ENCODE measurements at places on chromosomes 2 and 18.

- DNase-seq = no peak
Measured at GRCh38 chr2:189933041-189933440, 129.5 kb downstream of the MSTN start.

DNA sequence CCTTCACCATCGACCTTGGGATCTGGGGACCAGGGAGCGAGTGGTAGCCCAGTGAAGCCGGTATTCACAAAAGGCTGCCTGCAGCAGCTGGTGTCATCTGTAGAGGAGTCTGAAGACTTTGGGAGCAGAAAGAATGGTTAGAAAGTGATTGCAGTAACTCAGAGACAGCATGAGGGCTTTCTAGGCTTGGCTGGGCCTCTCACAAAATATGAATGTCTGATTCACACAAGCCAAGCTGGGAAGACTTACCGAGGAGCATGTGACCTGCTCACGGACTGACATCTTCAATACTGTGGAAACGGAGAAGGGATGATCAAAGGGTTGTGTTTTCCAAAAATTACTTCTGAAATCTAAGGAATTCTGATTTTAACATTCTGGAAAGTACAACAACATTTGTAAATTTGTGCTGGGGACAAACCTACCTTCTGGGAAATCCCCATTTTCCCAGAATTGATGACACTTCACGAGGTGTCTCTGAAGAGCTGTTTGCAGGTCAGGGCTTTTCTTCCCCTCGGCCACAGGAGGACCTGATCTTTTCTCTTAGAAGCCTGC is 111.7 kb downstream of the ACOXL start:
- DNase-seq = no peak

DNA sequence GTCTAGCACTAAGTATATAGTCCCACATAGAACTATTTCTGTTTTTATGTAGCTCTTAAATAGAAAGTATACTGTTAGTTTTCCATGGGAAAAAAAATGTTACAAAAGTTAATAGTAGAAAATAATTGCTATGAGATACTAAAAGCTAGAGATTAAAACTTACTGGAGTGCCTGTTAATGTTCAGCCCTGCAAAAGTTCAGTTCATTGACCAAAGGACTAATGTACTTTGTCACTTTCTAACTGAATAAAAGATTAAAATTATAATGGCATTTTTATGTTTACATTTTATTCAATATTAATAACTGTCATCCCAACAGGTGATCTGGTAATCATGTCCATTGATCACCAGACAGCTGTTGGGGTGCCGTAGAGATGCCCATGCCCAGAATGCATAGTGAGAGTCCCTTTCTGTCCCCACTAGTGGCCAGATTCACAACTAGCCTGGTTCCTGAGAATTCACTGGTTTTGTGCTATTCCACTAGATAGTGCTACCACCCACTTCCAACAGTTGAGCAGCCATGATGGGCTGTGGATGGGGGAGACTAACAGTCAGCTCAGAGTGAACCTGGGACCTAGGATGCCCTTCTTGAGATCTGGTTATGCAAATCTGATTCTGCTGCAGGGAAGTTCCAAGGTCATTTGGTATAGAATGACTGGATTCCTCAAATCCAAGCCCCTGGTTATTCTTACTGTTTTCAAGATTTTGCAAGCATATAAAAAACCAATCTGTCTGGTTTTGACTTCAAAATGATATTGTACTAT is 57.8 kb downstream of the AFTPH start:
- no peak for DNase-seq

- DNase-seq = no peak
Measured at GRCh38 chr18:57579934-57580333, 6.6 kb downstream of the FECH start.

DNA sequence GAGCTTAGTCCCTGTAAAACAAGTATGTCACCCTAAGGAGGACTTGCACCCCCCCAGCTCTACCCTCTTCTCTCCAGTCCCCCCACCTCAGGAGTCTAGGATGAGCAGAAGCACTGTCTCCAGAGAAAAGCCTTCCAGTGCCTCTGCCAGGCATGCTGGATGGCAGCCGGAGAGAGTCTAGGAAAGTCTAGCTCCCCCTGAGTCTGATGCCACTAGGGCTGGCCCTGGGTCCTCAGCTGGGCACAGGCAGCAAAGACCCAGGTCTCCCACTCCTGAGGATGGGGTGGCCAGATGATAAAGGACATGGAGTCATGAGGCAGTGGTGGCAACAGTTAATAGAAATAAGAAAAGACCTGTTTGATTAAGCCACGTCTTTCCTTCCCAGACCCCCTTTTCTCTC is 225.6 kb downstream of the CYP26B1 start:
- DNase-seq = no peak

DNA sequence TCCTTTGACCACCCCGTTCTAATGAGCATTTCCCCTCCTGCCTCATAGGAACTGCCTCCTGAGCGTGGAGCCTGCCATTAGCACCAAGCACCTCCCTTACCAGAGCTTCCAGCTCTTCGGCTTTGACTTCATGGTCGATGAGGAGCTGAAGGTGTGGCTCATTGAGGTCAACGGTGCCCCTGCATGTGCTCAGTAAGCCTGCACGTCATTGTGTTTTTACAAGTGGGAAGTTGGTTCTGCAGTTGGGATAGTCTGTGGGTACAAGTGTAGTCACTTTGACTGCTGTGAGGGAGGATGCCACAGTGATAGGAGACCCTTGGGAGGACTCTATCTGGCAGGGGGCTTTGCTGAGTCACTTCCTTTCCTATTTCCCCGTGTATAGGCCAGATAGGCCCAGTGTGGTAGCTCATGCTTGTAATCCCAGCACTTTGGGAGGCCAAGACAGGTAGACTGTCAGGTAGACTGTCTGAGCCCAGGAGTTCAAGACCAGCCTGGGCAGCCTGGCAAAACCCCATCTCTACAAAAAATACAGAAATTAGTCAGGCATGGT is 22.0 kb upstream of the POLR1B start:
- no peak for DNase-seq

DNA sequence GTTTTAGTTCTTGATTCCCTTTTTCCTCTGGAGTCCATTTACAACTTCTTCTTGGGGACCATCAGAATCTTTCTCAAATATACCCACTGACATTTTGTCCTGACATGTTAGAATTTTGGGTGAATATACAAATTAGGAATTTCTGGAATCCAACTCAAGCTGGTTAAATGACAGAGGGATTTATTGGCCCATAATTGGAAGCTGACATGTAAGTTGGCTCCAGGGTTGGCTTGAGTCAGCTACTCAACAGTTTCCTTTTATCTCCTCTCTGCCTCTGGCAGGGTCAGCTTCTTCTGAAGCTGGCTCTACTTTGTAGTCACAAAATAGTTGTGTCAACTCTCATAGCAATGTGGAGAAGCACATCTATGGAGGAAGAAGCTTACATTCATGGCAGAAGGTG is 36.6 kb upstream of the PPP1R1C start:
- DNase-seq = peak; percentile 53
